Astrocyte of the cerebellum (primary cell): ENCODE measurements at places on chromosomes 1 and 21.

GRCh38 chr1:221405146-221405545 lies 336.7 kb downstream of the DUSP10 start:
- no peak for DNase-seq

DNA sequence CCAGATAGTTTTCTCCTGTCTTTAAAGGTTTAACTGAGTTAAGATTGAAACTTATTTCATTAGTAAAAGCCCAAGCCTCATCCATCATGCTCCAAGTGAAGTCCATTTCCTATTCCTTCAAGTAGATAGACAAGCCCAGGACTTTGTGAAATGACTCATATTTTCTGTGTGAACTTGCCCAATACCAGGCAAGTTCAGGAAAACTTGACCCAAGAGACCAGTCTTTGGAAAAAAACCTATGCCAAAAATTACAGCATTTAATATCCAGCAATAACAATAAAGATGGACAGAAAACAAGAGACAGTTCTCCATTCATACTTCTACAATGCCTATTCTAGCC lies 405 bp upstream of the RAB29 start:
- DNase-seq: no peak

GRCh38 chr1:55538428-55538827 lies 323.3 kb upstream of the USP24 start:
- no peak for DNase-seq

- no peak for DNase-seq
Measured at GRCh38 chr1:23561076-23561812, 1.9 kb upstream of the ID3 start.

DNA sequence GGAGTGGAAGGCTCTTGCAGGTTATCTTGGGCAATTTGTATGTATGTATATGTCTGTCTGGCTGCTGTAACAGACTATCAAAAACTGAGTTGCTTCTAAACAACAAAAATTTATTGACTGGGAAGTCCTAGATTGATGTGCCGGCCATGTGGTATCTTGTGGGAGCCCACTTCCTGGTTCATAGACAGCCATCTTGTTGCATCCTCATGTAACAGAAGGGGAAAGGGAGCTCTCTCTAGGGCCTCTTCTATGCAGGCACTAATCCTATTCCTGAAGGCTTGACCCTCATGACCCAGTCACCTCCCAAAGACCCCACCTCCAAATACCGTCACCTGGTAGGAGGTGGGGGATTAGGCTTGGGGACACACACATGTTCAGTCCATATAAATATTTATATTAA lies 9.2 kb downstream of the GIPC2 start:
- DNase-seq: no peak

DNA sequence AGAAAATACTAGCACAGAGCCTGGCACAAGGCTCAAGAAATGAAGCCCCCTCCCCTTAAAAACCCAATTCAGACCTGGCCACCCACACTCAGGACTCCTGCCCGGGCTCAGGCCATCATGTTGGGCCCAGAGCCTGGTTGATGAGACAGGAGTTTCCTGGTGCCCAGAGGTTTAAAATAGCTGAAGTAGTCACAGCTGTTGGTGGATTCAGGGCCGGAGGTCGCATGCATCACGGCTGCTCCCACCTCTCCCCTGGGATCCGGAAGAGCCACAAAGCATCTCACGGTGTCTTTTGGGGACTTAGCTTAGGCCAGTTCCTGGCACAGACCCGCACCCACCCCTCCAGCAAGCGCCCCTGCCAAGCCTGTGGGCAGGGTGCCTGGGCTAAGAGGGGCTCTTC lies 2.6 kb upstream of the PADI2 start:
- no peak for DNase-seq
